HepG2 (cell line): ENCODE measurements at places on chromosomes 3 and 15. TPM values are rescaled to one million over a fixed set of nuclear protein-coding genes. Genes with fewer than 3 reads are reported as not detected.

Gene EAF2
- 14.6 and 20.1 TPM in 2 replicates for total RNA-seq

DNA sequence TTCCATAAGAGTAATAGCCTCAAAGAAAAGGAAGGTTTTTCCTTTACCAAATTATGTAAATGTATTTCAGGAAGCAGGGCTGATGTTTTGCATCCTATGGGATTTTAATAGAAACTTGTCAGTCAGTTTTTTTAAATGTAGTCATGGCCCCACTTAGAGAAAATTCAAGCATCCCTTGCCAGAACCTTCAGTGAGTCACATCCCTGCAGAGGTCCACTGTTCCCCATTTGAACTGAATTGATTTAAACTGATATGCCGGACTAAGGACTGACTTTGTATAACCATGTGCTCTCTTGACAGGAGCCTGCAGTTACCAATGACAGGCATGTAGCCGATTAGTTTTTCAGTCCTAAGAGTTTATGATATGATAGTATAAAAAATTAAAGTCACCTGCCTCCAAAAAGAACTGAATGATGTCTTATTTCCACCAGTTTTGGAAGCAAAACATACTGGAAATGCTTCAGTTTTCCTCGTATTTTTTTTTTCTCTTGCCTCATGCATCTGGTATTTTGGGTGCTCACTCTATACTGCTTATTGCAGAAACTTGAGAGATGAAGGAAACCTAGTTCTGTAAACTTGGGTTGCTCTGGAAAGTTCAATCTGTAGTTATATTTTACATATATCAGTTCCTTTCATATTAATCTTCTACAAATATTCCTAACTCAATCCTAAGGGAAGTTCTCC lies 30.7 kb downstream of the LRTM1 start:
- DNase-seq = no peak

GRCh38 chr15:84755736-84756527 lies 7.5 kb downstream of the ZNF592 start:
- DNase-seq = no peak

DNA sequence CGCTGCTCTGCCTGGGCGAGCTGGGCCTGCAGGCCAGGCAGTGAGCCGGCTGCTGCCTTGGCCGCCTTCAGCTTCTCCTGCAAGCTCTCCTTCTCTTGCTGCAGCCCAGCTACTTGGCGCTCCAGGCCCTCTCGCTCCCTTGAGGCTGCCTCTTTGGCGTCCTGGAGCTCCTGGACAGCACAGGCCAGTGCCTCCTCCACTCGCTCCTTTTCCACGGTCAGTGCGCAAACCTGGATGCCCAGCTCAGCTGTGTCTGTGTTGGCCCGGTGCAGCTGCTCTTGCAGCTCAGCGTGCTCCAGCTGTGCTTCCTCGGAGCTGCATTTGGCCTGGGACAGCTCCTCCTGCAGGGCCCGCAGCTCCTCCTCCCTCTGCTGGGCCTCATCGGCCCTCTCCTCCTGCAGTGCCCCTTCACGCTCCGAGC lies 23.1 kb downstream of the CXCR6 start:
- DNase-seq = no peak

- DNase-seq = no peak
Observed at GRCh38 chr3:140910860-140911259, 30.8 kb upstream of the SLC25A36 start.

DNA sequence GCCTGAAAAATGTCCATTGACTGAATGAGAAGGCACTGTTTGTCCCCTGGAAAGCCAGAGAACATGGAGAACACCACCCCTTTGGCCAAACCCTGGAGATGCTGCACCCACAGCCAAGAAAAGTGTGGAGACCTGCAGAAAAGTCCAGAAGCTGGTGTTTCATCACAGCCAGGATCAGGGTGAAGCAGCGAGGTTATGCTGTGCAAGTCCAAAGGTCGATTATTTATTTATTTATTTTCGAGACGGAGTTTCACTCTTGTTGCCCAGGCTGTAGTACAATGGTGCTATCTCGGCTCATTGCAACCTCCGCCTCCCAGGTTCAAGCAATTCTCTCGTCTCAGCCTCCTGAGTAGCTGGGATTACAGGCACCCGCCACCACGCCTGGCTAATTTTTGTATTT lies 5.5 kb upstream of the CTSH start:
- DNase-seq = peak; percentile 64

- DNase-seq = no peak
Observed at GRCh38 chr3:140532793-140533330, 145.0 kb upstream of the TRIM42 start.

- DNase-seq = no peak
Observed at GRCh38 chr3:17553080-17553479, 189.4 kb downstream of the TBC1D5 start.
